ENCODE measurements at places on chromosomes 16 and 17.

- no peak for DNase-seq
Measured at GRCh38 chr17:43056051-43056450, 31.0 kb downstream of the RND2 start.

DNA sequence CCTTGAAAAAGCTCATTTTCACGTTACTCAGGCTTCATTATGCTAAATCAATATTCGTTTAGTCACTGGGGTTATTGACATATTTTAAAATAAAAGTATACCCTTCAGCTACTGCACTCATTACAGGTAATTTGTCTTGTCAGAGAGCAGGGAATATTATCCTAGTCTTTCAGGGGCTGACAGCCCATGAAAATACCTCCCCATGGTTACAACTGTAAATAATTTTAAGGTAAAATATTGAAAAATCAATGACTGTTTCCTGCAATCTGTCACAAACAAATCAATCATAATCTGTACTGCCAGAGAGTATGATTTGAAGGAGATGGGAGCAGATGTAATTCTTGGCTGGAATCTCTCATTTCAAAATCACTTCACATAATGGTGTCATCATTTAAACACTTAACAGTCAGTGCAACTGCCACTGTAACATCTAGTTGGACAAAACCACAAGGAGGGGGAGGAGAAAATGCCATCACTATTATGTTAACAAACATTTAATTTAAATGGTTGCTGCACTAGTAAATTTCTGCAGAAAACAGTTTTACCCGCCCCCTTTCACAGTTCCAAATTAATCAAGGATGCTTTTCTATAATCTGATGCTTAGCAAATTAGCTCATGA, 9.3 kb upstream of the IRX5 start:
- no peak for DNase-seq

- DNase-seq = peak; percentile 54
Measured at GRCh38 chr16:85372627-85373372, 240.3 kb upstream of the GSE1 start.

- DNase-seq = no peak
Measured at GRCh38 chr17:34413443-34414119, 50.5 kb upstream of the CCL1 start.

DNA sequence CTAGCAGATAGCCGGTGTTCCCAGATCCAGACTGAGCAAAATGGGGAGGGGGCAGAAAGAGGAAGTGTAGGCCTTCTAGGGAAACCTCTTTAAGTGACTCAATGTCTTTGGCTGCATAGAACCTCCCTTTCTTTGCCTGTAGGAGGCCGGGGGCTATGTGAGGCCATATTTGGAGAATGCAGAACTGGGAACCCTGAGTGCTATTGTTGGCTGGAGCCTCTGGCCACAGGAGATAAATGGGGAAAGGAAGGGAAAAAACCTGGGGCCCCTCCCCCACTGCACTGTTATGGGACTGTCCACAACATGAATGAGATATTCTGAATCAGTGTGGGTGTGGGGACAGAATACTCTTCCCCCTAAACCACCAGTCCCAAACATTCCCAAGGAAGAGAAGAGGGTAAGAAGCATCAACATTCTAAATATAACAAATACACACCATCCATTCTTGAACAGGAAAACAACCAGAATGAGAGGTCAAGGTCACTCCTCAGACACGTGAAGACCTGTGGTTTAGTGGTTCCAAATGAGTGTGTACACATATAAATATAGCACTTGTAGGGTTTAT, 2.4 kb downstream of the VPS25 start:
- no peak for DNase-seq

DNA sequence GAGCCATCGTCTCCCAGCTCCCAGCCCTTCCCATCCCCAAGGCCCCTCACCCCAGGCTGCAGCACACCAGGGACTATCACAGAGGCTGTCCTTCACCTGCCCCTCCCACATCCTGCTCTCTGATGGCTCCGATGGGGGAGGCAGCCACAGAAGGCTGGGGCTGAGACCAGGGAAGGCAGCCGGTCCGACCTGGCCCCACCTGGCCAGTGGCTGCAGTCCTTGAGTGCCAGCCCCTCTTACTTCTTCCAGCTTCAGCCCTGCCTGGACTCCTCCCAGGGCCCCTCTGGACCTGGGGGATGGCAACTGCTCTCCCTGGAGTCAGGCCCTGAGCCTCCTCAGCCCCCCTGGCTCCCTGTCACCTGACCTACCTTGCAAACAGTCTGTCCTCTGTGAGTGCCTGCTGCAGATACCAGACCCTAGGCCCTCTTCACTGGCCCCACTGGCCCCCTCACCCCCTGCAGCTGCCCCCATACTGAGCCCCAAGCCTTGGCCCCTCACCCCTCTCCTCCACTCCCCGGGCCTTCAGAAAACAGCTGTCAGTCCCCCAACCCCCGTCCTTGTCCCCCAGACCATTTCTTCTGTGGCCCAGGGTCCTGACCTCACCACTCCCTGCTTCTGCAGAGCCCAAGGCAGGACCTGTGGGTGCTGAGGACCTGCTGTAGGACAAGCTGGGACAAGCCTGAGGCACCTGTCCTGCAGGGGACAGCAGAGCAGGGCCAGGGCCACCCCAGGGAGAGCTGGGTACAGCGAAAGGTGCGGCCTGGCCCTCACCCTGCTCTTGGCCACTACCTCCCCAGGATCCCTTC, 12.6 kb upstream of the SRRM2 start:
- DNase-seq = no peak

DNA sequence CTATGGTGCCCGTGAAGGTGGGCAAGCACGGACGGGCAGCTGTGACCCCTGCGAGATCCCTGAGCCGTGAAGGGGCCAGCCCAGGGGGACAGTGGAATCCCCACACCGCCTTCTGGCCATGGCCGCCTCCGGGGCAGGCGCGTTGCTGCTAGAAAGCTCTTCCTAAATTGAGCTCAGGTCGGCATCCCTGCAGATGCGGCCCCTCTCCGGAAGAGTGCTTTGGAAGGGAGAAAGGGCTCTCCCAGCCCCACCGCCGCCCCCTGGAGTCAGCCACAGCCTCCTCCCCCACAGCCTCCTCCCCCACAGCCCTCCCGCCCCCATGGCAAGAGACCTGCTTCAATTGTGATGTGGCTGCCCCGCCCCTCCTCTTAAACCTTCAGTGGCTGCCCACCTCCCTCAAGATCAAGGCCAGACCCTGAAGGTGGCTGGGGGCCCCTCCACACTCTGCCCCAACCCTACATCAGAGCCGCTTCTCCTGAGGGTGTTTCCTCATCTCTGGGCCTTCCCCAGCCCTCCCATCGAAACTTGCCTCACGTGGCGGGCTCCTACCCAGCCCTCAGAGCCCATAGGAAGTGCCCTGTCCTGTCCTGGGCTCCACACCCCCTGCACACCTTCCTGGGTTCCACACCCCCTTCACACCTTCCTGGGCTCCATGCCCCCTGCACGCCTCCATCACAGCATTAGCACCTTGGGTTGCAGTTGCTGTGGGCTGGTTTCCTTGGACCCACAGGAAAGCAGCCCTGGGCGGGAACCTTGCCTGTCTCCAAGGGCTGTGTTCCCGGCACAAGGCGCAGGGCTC, 5.5 kb upstream of the CBFA2T3 start:
- no peak for DNase-seq

- DNase-seq = no peak
Measured at GRCh38 chr17:50326831-50327364, 19.0 kb upstream of the XYLT2 start.

DNA sequence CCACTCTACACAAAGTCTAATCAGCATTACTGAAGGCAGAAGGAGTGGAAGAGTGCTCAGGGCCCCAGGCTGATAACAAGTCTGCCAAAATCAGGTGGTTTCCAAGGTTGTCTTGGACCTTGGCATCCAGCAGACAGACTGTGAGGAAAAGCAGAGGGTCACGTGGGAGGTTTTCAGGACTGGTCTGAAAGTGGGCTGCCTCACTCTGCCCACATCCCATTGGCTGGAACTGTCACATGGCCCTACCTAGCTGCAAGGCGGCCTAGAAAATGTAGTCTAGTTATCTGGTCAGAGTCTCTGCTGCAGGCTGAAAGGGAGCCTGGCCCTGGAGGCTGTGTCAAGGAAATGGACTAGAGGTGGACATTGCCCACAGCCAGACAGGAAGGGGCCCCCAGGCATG, 310.7 kb upstream of the ASIC2 start:
- DNase-seq = no peak

DNA sequence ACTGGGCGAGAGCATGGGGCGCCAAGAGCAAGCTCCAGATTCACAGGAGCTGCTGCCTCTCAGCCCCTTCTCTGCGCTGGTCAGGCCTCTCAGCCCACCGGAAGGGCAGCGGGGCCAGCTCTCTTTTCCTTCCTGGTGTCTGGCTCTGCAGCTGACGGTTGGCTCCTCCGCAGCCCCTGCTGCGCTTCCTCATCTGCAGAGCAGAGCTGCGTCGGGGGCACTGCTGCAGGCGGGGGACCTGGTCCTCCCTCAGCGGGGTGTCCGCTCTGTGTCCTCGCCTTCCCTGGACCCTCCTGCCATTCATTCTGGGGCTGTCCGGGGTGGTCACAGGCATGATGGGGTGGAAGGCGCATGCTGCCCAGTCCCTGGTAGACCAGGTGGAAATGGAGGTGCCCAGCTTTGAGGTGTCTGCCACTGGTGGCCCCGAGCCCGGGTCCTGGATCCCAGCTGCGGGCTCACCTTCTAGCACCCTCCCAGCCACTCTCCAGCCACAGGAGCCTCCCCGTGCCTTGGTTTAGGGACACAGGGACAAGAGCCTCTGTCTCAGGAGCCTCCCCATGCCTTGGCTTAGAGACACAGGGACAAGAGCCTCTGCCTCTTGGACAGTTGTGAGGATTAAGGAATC, 84.8 kb downstream of the IRF8 start:
- no peak for DNase-seq

- DNase-seq = no peak
Measured at GRCh38 chr16:19926449-19927390, 42.1 kb upstream of the GPRC5B start.

GRCh38 chr17:1109606-1110540, 69.9 kb downstream of the ABR start:
- DNase-seq = no peak

DNA sequence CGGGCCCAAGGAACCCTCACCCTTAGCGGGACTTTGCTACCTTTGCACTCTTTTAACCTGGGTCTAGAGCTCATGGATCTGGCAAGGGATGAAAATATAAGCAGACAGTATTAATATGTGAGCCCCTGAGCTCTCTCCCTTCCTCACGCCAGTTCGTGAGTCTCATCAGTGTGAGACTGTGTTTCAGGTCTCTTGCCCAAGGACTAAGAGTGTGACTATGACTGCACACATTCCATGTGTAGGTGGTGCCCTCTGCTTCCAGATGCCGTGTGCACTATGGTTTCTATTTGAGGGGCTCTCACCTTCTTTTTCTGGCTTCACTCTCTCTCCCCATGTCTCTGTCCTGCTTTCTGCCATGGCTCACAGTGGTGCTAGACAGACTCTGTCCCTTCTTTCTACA, 40.5 kb downstream of the DHRS7B start:
- DNase-seq = no peak

GRCh38 chr17:3739422-3740124, 15.9 kb downstream of the HASPIN start:
- no peak for DNase-seq

DNA sequence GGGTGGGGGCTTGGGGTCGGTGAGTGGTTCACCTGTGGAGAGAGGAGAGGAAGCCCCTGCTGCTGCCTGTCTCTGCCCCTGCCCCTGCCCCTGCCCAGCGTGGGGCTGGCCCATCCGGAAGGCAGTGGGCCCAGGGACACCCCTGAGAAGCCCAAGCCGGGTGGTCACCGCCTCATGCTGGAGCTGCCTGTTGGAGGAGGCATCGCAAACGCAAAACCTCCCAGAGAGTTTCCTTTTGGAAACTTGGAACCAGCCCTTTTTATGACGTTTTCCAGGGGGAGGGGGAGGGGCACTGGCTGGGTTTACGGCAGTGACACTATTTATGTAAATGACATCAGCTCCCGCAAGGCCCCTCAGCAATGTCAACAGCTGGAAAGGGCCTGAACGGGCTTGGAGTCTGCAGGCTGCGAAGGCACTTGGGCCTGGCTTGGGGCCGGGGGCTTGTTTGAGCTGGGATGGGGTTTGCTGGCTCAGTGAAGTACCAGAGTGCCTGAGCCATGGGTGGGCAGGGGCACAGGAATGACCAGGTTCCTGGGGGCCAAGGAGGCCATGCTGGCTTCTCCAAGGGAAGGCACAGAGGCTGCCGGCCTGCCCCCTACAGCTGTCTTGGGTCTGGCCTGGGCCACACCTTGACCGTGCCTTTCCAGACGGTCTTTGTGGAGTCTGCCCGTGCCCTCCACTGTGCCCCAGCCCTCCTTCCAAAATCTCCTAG, 219.5 kb downstream of the NTN1 start:
- DNase-seq = peak; percentile 60

DNA sequence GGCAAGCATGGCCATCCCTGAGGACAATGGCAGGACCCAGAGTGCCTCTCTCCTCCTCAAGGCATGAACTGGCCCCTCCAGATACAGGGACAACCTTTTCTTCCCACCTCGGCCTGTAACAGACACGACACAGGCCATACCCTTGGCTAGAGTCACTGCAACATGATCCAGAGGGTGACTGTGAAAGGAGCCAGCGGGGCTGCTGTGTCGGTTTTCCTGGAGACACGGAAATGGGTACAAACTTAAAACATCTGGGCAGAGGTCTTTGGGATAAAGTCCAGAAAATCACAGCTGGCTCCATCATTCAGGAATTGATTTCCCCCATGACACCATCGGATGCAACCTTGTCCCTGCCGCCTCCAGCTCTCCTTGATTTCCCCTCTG, 5.3 kb downstream of the CEP295NL start:
- DNase-seq = peak; percentile 56

DNA sequence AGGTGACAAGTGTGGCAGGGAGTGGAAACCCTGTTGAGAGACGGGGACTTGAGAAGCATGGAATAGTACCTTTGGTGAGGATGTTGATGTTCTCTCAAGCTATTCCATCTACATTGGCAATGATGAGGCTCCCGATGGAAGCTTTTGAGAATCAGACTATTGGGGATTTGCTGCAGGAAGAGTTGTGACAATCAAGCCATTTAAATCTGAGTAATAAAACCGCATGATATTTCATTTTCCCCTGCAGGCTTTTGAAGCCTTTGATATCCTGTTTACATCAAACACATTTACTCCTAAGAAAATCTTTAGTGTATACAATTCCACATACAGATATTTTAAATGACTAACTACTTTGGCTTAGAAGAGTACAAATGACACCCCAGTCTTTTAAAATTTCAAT, 49.0 kb upstream of the CRYM start:
- DNase-seq = no peak

DNA sequence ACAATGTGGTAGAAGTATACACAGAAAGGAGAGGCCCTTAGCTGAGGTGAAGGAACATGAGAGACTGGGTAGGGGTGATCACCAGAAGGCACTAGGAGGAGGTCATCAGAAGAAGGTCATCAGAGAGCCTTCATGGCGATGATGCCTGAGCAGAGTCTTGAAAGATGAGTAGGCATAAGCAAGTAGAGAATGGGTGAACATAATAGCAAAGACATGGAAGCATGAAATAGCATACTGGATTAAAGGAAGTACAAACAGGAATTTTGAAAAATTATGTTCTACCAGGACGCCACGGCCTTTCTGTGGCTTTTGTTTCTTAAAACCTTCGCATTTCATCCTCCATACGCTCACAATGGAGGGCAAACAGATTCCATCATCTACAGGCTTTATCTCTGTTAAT, 2.9 kb downstream of the IKZF3 start:
- no peak for DNase-seq
